ENCODE measurements at places on chromosomes 7 and 10.

DNA sequence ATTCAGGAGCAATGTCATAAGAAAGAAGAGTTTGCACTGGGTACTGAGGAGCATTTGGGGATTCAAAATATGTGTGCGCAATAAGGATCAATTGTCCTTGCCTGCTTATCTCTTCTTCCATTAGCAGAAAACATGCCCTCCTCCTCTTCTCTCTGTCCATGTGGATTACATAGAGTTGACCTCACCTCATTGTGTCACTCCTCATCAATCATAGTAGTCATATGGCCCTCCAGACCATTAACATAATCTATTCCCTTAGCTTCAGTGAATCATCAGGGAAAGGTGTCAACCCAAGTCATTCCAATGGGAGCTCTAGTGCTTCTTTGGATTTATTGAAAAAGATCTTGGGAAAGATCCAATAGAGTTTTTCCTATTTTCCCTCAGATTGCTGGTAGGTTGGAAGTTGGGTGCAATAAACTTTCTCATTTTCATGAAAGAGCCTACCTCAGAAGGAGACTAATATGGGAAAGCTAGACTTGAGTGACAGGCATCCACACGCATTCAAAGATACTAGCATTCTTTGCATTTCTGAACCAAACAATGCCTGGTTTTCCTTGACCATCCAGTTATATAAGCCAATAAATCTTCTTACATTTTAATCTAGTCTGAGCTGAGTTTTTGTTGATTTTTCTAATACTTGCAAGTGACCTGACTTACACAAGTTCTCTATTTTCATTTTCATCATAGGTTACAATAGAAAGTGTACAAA, 71.5 kb upstream of the FAM13C start:
- no peak for DNase-seq

DNA sequence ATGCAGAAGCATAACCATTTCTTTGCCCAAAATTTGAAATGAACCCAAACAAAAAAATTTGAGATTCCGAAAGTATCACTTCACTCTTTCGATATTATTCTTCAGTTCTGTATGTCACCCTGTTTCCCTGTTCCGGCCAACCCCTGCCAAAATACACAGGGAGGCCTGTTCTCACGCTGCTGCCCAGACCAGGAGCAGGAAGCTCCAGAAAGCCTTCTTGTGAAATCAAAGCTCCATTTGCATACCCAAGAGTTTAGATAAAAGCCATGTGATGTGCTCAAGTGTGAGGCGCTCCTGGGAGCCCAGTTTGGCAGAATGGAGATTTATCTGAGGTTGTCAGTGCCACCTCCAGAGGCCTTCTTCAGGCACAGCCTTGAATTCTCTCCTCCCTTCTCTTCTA, 236.2 kb downstream of the FGFR2 start:
- peak; percentile 8 for DNase-seq

GRCh38 chr10:62545160-62546066, 171.2 kb downstream of the ZNF365 start:
- no peak for DNase-seq

- no peak for DNase-seq
These were observed 13.2 kb downstream of the PRKRIP1 start for GRCh38 chr7:102409340-102409739.

DNA sequence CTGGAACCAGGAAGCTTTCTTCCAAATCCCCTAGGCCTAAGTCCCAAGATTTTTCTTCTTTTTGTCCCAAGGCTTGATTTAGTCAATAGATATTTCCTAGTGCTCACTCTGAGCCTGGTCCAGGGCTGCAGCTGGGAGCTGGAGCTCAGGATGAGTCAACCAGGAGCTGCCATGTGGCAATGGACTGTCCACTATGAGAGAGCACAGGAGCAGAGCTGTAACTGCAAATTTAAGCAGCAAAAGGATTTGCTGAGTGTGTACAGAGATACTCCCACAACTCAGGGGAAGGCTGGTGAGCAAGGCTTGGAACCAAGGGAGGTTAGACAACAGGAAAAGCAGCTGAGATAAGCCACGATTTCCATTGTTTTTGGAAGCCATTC, 92.1 kb upstream of the CXCL12 start:
- no peak for DNase-seq

- DNase-seq: no peak
These were observed 206.9 kb upstream of the AGK start for GRCh38 chr7:141344153-141344935.

- DNase-seq: peak; percentile 79
These were observed at the start of gene CAMK2B for GRCh38 chr7:44325201-44325671. TSS of gene CAMK2B (minus strand) at chr7:44325594. CDS start at chr7:44325421, 173 bp downstream.

GRCh38 chr7:28759475-28759971, 198.6 kb downstream of the TRIL start:
- DNase-seq: no peak

DNA sequence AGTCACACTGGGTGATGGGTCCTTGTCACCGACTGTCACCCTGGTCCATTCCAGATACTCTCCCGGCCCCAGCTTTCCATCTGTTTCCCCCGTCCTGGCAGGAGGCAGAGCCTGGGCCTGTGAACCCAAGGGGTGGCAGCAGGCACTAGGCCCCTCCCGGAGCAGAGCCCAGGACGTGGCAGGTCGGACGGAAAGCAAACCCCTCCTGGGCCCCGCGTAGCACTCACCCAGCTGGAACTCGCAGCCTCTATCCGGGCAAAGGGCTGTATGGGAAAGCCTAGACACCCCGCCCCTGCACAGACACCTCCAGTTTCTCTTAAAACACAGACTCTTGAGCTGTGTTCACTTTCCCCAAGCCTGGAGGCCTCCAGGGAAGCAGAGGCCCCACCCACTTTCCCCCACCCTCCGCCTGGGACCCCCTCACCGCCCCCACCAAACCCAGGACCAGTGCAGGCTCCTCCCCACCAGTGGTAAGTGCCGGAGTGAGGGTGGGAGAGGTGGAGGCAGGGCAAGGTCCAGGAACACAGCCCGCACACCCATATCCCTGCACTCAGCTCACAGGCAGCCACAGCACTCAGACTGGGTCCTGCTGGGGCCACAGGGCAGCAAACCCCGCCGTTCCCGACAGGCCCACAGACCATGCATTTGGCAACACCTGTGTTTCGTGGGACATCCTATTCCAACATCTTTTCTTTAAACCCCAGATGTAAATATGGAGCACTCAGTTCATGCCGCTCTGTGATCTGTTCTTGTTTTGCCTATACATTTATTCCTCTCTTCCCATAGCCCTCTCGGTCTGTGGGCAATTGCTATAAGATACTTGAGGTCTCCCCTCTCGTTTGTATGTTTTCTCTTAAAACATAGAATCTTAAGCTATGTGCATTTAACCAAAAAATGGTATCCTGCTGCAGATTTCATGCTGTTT, 98.2 kb upstream of the PDGFA start:
- no peak for DNase-seq

- no peak for DNase-seq
These were observed 10.4 kb downstream of the RAB11FIP2 start for GRCh38 chr10:118036281-118036875.

- no peak for DNase-seq
These were observed 72.1 kb upstream of the TNRC18 start for GRCh38 chr7:5495581-5496375.

DNA sequence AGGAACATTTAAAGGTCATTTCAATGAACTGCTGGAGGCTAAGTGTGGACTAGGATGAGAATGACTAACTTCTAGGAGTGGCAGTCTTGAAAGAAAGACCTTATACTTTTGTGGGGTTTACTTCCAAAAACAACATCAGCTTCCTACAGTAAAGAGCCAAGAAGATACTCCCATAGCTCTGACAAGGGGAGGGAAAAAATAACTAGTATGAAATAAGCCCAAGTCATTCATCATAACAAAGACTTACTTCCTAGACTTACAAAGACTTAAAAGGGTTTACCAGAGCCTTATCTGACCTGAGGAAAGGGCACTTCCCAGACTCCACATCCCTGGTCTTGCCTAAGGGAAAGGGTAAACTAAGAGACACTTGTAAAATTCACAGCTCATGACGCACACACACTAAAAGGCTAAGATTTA, 31.7 kb downstream of the ARHGAP12 start:
- no peak for DNase-seq

DNA sequence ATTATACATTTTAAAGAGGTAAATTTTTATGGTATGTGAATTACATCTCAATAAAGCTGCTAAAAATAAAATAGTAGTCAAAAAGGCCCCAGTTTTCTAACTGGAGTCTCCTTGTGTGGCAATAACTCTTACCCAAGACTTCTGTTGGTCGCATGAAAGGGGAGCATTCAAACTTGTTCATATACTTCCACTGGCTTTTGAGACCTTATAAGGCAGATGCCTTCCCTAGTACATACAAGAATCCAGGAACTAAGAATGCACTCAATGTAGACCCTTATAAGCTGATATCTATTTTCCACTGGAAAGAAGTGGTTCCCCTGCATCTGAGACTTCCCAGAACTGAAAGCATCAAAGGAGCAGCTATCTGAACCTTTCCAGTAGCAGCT, 13.0 kb downstream of the BCAP29 start:
- DNase-seq: no peak

DNA sequence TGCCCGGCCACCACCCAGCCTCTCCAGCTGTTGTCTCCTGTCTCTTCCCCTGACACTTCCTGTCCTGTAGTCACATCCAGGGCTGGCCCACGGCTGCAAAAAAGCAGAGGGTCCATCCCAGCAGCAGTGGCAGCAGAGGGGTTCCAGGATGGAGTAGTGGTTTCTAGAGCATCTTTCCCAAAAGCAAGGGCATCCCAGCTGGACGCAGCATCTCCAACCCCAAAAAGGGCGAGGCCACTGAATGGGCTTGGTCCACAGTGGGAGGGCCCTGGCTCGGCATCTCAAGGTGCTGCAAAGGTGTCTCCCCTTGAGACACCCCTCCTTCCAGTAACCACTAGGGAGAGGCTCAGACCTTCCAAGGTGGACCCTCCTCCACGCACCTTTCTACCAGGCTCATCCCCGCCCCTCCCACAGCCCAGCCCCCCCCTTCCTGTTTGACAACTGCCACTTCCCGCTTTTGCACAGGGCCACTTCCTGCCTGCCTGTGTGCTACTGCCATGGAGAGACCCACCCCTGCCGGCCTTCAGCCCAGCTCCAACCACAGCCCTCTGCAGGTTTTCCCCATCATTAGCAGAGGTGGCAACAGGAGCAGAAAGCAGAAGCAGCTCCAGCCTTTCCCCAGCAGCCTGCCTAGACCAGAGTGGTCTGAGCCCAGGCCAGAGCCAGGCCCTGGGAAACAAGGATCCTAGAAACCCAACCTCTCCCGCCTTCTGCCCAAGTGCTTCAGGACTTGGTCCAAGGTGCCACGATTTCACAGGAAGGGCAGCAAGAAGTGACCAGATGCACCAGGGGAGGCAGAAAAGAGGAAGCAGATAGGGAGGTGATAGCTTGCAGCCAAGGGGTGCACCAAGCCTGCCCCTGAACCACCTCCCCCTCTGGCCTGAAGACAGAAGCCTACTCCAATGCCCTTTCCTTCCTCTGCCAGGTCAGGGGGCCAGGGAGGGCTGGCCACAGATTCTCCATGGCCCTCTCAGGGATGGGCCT, 8.6 kb downstream of the CAMK2G start:
- no peak for DNase-seq

GRCh38 chr7:95874129-95874528, 101.8 kb downstream of the DYNC1I1 start:
- DNase-seq: no peak

DNA sequence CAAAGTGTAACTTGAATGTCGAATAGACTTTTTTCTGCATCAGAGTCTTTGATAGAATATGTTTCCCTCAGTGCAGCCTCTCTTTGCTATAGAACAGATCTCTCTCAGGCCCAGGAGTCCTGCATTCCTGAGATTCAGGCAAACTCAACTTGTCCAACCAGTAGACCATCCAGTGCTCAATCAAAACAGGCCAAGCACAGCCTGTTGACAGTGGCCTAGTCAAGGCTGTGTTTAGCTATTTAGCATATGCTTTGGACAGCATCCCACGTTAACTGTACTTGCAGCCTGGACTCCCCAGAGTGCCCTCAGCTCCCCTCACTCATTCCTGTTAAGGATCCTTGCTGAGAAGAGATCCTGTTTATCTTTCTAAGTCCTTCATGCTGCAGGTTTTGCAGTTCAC, 16.3 kb downstream of the OR6V1 start:
- DNase-seq: no peak

DNA sequence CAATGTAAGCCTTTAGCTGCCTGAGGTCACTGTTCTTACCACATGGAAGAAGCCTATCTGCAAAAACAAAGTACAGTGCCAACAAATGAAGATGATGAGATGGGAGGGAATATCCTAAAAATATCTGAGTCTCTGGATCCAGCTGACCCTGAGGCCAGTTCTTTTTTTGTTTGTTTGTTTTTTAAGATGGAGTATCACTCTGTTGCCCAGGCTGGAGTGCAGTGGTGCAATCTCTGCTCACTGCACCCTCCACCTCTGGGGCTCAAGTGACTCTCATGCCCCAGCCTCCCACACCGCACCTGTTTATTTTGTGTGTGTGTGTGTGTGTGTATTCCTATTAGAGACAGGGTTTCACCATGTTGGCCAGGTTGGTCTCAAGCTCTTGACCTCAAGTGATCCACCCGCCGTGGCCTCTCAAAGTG, 44.9 kb downstream of the HYCC1 start:
- DNase-seq: peak; percentile 38

DNA sequence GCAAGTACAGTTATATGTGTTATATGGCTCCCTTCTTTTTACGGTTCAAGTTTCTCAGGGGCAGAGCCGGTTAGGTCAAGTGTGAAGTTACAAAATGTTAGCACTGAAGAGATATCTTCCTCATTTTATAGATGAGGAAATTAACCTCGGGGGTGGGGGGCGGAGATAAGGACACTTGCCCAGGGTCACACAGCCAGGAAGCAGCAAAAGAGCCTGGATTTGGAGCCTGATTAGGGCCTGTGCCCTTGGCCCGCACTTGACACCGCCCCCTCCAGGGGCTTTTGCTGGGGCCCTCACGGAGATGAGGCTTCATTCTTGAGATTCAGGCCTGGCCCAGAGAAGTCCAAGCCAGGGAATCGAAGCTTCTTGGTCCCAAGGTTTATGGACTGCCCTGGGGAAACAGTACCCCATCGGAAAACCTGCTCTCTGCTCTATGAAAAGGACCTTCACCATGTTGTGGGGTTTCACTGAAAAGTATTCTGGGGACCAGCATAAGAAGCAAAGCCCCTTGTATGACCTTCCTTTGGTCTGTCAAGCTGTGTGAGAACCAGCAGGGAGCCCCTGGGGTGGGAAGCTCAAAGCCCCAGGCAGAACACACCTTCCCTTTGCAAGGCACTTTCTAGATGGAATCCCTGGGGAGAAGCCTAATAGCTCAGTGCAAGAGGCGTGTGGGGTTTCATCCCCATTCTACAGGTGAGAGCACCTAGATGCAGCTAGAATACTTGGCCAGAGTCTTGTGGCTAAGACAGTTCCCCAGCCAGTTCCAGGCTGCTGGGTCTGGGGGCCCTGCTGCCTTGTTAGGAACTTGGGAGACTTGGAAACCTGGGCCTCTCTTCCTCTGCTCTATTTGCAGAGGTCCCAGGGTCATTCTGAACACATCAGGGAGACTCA, 21.9 kb downstream of the UNC5B start:
- DNase-seq: no peak

GRCh38 chr7:155787171-155787851, 25.0 kb downstream of the SHH start:
- peak; percentile 28 for DNase-seq

- DNase-seq: no peak
These were observed 47.7 kb downstream of the NPVF start for GRCh38 chr7:25180592-25180923.

All from DMS53 (cell line).